ENCODE measurements at places on chromosomes 16 and 17.

GRCh38 chr16:85650844-85651628 lies 37.7 kb downstream of the GINS2 start:
- DNase-seq: no peak

DNA sequence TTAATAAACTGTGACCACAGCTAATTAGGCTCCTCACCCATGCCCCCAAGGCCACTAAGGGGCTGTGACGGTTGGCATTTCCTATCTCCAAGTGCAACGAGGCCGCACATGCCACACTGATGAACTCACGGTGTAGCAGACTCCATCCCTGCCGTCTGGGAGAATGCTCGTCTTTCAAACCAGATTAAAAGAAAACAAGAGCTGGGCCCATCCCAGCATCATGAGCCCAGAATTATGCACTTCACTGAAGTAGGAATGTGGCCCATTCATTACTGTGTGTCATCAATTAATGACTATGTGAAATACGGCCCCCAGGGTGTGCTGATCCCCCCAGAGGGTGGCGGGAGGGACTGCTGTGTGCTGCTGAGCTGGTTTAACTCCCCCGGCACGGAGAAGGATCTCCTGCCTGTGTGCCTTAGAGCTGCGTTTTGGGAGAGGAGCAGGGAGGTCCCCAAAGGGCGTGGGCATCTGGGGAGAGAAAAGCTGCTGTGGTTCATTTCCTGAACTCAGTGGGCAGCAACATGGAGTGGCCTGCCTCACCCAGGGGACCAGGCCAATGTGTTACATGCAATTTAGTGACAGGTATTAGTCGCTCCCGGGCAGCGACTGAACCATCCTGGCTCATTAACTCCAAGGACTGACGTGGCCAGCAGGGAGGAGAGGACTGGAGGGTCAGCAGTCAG lies 194.5 kb downstream of the FOXL1 start:
- DNase-seq: no peak

GRCh38 chr17:66963909-66964771 lies at the start of gene CACNG4:
Gene CACNG4 (plus strand): TSS chr17:66964707. CDS start chr17:66964912, 205 bp downstream.
- no peak for DNase-seq

DNA sequence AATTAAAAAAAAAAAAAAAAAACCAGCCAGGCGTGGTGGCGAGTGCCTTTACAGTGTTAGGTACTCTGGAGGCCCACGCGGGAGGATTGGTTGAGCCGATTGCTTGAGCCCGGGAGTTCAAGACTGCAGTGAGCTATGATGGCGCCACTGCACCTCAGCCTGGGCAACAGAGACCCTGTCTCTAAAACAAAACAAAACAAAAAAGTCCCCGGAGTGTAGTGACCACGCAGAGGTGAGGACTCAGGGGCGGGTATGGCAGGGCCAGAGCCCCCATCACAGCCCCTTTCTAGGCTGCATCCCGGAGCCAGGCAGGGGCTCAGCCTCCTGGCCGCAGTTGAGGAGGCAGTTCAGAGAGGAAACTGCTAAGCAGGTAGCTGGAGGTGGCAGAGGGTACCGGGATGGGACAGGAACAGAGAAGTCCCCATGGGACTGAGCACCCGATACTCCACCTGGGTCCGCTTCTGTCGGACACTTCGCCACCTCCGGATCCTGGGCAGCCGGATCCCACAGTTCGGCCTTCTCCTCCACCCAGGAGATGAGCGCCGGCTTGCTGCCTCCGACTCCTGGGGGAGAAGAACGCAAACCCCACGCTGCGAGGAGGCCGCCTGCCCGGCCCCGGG lies 800 bp downstream of the ZNF747 start:
- no peak for DNase-seq

DNA sequence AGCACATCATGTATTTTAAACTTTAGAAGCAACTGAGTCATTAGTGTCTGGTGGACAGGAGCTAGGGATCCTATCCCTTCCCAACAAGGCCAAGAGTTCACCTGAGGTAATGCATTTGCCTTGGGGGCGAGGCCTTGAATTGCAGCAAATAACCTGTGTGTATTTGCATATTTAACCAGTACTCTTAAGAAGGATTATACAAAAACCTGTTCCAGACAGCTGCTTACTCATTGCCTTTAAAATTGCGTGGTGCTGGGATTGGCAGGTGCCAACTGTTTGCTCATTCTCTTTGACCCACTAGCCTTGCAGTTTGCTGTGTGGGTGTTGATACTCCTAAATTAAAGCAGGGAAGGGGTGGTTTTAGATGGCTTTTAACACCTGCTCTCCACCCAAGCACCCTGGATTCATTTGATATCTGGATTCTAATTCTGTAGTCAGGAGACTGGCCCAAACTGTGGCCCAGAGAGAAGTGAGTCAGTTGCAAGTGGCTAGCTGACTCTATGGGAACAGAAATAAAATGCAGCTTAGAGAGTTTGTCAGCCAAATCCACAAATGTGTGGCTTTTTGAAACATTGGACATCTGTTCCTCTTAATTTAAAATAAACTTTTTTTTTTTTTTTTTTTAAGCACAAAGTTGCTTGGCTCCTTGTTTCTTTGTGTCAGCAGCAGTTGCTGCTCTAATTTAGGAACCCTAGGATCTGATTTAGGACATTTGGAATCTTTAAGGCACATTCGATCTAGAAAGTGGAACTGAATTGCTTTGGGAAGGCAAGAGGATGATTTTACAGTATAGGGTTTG lies 46.9 kb downstream of the TUBD1 start:
- DNase-seq: no peak

DNA sequence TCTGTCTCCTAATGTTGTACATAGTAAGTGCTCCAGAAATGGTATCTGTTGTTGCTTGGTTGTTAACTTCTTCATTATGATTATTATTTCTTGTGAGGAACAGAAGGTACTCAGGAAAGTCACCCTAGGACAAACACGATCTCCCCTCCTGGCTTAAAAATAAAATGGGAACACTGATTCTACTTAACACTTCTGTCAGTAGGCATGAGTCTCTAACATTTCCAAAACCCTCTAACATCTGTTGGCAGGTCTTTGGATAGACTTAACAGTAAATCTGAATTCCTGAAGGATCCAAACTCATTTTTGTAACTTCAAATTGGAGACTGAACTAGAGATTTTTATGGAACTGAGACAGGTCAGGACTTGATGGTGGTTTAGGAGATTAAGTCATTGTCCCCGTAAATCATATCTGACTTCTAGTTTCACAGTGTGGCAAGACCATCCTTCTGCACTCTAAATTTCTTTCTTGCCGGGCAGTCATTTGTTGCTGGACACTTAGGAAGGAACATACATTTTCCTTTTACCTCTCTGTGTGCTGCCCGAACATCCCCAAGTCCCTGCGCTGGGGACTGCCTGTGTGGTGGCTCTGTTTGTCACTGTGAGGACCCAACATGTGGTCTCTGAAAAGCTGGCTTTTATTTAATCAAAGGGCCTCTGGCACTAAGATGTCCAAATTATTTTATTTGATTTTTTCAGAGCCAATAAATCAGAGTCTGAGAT lies 149.9 kb downstream of the NPIPB5 start:
- DNase-seq: no peak

DNA sequence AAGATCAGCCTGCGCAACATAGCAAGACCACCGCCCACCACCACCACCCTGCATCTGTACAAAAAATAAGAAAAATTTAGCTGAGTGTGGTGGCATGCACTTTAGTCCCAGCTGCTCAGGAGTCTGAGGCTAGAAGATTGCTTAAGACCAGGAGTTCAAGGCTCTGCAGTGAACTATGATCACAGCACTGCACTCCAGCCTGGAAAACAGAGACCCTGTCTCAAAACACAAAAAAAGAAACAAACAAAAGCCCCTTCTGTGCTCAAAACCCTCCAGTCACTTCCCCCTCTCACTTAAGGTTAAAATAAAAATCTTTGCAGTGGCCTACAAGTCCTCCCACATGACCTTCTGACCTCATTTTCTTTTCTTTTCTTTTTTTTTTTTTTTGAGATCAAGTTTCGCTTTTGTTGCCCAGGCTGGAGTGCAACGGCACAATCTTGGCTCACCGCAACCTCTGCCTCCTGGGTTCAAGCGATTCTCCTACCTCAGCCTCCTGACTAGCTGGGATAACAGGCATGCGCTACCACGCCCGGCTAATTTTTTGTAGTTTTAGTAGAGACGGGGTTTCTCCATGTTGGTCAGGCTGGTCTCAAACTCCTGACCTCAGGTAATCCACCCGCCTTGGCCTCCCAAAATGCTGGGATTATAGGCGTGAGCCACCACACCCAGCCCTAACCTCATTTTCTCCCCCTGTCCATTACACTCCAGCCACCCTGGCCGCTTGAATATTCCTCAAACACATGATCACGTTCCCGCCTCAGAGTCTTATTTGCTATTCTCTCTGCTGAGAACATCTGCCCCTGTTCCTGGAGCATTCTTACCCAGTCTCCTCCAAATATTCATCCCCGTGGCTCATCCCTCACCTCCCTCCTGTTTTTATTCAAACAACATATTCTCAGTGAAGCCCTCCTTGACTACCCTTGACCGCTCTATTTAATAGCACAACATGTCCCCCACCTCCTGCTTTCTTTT lies 126.6 kb upstream of the MED13 start:
- DNase-seq: no peak

All from CD4-positive, alpha-beta T cell treated with Interleukin-15 for 1 hour (primary cell).